ENCODE measurements at places on chromosomes 16 and 17. TPM values are rescaled to one million over a fixed set of nuclear protein-coding genes. Genes with fewer than 3 reads are reported as not detected.

DNA sequence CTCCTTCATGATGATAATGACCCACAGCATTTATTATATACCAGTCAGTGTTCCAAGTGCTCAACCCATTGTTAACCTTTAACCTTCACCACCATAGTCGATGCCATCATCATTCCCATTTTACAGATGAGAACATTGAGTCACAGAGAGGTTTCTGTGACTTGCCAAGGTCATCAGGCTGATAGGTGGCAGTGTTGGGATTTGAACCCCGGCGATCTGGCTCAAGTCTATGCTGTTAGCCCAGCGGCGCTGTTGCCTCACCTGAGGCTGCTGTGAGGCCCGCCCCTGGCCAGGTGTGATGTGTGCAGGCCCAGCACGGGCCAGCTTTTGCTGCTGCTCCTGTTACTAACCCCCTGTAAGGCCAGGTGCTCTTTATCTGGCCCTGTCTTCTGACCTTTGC is 101.2 kb downstream of the OR1D5 start:
- H3K36me3 ChIP-seq = peaks cover 36% of the 10 kb centered on the region
- no peak overlapping the region for H3K27ac ChIP-seq
- H3K4me1 ChIP-seq = peaks cover 37% of the 10 kb centered on the region
- DNase-seq = no peak
- no peak overlapping the region for H3K4me3 ChIP-seq

DNA sequence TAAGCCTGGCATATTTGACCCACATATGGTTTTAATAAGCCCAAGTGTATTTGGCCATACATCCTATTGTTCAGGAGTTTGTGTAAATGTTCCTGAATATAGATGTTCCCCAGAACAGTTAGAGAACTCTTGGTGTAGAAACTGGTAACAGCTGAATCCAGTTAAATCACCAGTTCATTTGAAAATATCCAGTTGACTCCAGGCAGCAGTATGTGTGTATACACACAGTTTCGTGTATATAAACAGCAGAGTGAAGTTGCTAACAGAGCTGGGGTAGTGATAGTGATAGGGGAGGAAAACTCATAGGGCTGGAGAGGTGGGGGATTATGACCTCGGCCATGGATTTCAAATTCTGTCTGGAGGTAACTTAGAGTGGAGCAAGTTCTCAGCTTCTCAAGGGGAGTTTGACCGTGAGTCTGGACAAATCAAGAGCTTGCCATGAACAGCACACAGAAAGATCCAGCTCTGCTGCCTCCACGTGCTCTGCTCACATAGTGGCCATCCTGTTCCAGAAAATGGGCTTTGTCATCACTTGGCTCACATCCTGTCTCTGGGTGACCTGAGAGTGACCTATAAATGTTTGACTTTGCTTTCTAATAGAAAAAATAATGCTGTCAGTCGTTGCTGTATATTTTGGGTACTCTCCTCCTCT is 30.6 kb upstream of the MMD start:
- H3K27ac ChIP-seq = no peak overlapping the region
- H3K4me3 ChIP-seq = no peak overlapping the region
- peaks cover 5% of the 10 kb centered on the region for H3K36me3 ChIP-seq
- H3K27me3 ChIP-seq = no peaks in the 10 kb centered on the region

DNA sequence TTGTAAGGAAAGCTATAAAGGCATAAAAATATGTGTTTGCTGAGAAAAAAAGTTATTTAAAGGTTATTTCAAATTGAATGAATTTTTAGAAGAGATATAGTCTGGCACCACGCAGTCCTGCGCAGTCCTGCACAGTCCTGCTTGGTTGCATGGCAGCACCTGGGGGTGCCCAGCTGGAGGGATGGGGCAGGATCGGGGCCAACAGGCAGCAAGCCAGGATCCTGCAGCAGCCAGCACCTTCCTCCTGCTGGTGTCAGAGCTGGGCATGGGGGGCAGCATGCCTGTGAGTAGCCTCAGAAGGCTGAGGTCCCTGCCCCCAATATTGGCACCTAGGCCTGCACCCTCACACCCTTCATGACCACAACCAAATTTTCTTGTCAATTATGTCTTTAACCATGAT is 46.0 kb downstream of the GLG1 start:
- DNase-seq = no peak
- no peak overlapping the region for H3K27ac ChIP-seq
- H3K4me3 ChIP-seq = no peak overlapping the region
- peaks cover 43% of the 10 kb centered on the region for H3K4me1 ChIP-seq
- H3K27me3 ChIP-seq = no peaks in the 10 kb centered on the region

- no peaks in the 10 kb centered on the region for H3K4me1 ChIP-seq
- H3K4me3 ChIP-seq = no peak overlapping the region
- no peak for DNase-seq
- H3K27me3 ChIP-seq = peaks cover 93% of the 10 kb centered on the region
- H3K36me3 ChIP-seq = no peaks in the 10 kb centered on the region
Measured at GRCh38 chr17:46910179-46910927, 12.6 kb upstream of the GOSR2 start.

ABI3 gene
- not detected for total RNA-seq

All from Calu3 (cell line).